ENCODE measurements at places on chromosomes 2 and 18.

- no peak for DNase-seq
Observed at GRCh38 chr2:140178234-140178633, 1398.0 kb upstream of the NXPH2 start.

- DNase-seq: no peak
Observed at GRCh38 chr18:75654386-75654785, 226.9 kb upstream of the SMIM21 start.

- peak; percentile 18 for DNase-seq
Observed at GRCh38 chr2:215863687-215864086, 149.7 kb downstream of the MREG start.

- DNase-seq: no peak
Observed at GRCh38 chr18:44409515-44409914, 271.2 kb upstream of the SETBP1 start.

DNA sequence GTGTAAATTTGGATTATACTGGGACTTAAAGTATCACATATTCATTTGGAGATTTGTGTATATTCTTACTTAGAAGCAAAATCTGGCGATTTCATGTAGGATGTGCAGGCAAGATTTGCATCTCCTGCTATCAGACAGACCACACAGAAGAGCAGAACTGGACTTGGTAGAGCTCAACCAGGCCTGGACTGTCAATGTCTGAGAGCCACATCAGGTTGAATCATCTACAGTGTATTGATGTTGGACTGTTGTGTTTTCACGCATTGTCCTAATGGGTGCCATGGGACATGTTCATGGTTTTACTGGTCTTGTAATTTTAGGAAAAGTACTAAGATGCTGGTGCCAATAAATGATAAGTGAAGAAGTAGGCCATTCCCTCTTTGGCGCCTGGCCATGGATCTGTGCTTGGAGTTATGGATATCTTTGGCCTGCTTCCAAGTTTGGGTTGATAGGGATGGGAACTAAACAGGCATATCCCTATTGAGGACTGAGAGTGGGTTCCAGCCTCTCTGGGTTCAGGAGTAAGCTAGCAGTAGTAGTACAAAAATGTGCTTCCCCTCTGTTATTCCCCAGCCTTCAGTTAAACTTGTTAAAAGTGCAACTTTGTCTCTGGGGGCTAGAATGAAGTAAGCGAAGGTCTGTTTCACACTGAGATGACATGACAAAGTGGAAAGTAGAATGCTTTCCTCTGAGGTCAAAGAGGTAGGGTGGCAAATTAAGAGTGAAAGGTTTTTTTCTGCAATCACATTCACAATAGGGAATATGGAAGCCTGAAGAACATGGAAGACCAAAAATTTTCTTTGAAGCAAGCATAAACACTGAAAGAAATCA lies 49.2 kb upstream of the NEMP2 start:
- peak; percentile 57 for DNase-seq

DNA sequence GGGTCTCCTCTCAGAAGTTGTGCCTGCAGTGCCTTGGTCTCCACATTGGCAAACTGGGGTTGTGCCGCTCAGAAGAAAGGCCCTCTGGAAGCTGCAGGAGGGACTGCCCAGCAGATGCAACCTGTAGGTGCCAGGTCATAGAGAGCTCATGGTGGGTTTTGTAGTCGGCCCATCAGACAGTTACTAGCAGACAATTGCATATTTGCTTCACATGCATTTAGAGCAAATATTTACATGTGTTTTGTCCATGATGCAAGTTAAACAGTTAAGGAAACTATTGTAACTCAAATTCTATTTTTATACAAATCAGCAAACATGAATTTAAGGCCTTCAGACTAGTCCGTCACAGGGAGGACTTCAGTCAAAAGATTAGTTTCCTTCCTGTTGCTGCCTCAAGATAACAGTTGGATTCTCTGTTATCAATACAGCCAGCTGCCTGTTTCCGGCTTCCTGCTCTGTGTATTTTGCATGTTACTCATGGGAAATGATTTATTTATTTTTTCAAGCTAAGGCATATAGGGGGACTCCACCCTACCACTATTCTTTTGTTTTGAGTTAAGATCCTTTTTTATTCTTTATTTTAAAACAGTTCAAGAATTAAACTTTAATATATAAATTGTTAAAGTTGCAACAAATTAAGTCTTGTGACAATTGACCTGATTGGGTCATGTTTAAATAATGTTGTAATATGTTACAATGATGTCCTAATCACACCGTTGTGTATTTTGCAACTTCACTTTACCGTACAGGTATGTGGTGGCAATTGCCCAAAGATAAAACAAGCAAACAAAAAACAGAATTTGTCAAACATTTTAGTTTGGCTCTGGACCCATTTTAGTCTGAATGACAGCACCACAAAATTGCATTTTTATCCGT lies 133.5 kb downstream of the SPTBN1 start:
- peak; percentile 34 for DNase-seq

DNA sequence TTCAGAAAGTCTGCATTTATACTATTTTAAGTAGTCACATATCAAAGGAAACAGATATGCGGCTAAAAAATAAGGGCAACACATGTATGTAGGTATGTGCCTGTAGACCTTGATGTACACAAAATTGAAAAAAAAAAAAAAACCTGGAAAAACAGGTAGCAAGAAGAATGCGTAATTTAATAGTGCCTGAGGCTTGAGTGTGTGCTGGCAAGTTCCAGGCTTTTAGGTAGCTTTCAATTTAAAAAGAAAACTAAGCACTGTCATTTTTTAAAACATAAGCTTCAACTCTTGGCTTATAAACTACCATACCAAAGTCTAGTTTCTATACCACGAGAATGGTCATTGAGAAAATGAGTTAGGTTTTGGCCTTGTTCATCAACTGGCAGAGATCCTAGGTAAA lies 72.3 kb downstream of the OTX1 start:
- no peak for DNase-seq

DNA sequence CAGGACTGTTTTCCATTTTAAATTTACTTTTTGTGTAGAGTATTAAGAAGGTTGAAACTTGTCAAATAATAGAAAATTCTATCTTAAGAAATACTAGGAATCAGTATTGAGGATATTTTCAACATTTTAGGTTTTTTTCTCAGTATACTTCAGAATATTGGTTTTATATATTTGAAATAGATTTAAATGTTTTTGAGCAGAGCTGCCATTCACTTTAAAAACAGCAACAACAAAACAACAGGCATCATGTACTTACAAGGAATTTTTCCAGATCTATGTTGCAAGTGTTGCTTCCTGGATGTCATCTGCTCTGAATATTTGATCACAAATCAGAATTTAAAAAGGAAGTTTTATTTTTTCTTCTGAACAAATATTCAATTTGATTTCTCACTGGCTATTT lies 84.4 kb downstream of the DCDC2C start:
- DNase-seq: no peak

GRCh38 chr2:49189512-49190225 lies 35.4 kb upstream of the FSHR start:
- DNase-seq: no peak

DNA sequence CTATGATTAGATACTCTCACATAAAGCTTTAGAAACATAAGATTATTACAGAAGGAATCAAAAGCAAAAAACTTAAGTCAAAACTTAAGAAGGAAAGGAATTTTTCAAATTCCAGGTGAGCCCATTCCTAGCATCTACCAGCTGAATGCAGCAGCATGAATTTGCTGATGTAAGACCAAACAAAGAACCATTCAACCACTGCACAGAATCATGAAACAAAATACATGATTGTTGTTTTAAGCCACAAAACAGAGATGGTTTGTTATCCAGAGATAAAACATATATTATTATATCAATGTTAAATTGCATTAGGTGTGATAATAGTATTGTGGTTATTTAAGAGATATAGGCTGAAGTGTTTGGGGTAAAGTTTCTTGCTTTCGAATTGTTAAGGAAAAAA lies 29.0 kb downstream of the PIGN start:
- DNase-seq: no peak

DNA sequence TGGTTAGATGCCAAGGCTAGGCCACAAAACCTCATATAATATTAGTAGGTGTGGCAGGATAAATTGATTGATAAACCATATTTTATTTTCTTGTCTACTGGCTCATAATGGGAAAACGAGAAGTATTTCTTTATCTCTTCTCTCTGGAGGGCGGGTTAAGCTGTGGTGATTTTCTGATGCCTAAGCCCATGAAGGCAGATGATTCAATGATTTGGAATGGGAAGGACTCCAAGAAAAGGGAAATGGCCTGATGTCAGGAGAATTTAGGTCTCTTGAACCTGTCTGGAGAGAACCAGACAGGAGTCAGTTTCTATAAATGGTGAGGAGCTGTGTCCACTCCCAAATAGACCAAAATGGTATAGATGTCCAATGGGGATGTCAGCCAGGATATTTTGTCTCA lies 18.7 kb upstream of the MAP4K3 start:
- no peak for DNase-seq

DNA sequence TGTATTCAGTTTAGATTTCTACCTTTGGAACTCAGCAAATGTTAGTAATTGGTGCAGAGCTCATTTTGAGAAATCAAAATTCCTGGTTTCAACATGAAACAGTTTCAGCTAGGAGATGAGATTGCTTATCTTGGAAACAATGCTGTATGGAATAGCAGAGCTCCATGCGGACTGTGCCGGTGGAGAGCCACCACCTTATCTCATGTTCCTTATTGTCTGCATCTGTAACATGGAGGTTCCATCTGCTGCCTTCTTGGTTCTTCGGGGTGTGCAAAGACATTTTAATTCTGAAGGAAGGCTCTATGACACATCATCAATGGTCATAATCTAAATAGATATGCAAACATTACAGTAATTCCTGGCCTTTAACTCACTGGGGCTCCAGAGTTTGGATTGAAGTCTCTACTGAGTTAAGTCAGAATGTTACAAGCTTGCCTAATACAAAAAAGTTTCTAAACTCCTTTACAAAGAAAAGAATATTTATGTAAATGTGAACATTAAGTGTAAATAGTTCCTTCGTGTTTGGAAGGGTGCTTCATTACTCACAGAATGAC lies 65.3 kb downstream of the PRKRA start:
- DNase-seq: no peak

GRCh38 chr2:111175615-111176014 lies 54.9 kb downstream of the BCL2L11 start:
- no peak for DNase-seq

DNA sequence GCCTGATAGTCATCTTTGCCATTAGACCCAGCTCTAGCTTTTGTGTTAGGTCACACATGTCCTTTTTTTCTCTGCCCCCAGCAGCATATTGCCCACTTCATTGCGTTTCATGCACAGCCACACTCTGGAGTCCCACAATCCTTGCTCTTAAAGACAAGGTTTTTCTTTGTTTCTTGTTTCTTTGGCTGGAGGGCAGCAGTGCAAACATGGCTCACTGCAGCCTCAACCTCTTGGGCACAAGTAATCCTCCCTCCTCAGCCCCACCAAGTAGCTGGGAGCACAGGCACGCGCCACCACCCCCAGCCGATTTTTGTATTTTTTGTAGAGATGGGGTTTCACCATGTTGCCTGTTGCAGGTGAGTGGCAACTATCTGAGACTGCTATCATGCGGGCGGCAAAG lies 16.9 kb upstream of the PAPOLG start:
- no peak for DNase-seq

- no peak for DNase-seq
Observed at GRCh38 chr2:182241936-182242335, 184.9 kb downstream of the PDE1A start.

DNA sequence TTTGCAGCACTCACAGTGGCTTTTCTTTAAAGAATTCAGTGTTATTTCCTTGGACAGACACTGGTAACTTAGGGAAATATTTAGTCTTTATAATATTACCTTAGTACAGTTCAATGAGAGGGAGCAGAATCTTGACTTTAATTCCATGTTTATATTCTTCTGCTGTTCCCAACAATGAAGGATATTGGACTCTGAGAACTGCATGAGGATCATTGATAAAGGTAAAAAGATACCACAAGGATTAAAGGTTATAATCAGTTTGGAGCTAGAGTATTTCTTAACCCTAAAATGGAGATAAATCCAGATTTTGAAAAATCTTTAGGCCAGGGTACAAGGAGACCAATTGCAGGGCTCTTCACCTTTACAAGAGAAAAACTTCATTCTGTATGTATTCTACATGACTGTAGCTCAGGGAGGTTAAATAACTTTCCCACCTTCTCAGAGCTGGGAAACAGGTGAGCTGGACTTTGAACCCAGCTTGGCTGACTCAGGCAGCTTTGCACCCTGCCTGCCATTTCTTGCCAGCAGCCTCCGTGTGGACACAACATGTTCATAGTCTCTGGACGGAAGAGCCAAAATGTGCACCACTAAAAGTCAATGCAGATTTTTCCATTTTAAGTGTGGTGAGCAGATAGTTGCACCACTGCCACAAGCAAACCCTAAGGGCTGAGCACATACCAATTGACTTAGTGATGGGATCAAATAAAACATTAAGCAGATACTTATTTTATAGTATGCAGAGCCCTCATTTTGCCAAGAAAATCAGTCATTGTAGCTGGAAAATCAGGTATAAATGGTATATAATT lies 26.7 kb downstream of the UPP2 start:
- DNase-seq: peak; percentile 42

DNA sequence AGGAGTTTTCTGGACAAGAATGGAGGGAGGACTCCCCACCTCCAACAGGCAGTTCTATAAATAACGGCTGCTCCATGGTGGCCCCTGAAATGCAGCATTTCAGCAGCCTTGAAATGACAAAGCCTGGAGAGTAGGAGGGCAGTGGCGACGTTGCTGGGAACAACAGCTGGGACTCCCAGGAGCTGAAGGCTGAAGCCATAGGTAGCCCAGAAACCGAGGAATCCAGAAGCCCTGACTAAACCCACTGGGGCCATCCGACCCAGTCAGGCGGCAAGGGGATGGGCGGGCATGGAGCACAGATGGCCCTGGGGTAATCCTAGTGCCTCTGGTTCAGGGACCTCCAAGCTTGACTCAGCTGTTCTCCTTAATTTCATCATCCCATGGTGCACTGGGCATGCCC lies 9.0 kb downstream of the PRKAG3 start:
- DNase-seq: no peak

- peak; percentile 49 for DNase-seq
Observed at GRCh38 chr2:79369127-79369526, 143.7 kb upstream of the CTNNA2 start.

- DNase-seq: no peak
Observed at GRCh38 chr2:60070196-60070595, 483.3 kb downstream of the BCL11A start.

- no peak for DNase-seq
Observed at GRCh38 chr2:20507166-20507692, 60.4 kb downstream of the RHOB start.

DNA sequence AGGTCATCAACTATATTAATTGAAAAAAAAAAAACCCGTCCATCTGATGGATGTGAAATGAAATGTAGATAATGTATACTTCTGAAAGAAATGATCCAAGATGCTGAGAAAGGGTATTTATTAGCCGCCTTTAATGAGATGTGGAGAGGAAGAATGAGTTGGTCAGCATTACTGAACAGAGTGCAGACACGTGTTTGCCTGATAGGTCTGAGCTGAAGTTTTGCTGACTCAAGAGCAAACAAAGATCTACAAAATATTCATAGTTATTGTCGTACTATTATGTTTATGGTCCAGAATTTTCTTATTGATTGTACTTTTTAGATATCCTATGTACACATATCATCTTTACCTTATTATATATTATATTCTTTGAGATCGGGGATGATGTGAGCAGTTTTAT lies 235.3 kb downstream of the RDH14 start:
- no peak for DNase-seq

- no peak for DNase-seq
Observed at GRCh38 chr2:59449274-59449673, 1104.2 kb downstream of the BCL11A start.
